ENCODE measurements at places on chromosomes 5 and 9. TPM values are rescaled to one million over a fixed set of nuclear protein-coding genes. Genes with fewer than 3 reads are reported as not detected.

FGF1 gene
- total RNA-seq: not detected

PPIP5K2 gene
- total RNA-seq: 65.9 TPM

HNRNPH1 gene
- total RNA-seq: 926 TPM

DND1 gene
- 3.2 TPM for total RNA-seq

TRAF1 gene
- total RNA-seq: 261 TPM

SAXO1 gene
- total RNA-seq: not detected

EMB gene
- total RNA-seq: 100 TPM

FAM81B gene
- total RNA-seq: not detected

GRXCR2 gene
- not detected for total RNA-seq

SH3RF2 gene
- not detected for total RNA-seq

CER1 gene
- not detected for total RNA-seq

RANBP3L gene
- total RNA-seq: 0.15 TPM

SPINK6 gene
- not detected for total RNA-seq

PCDH1 gene
- not detected for total RNA-seq

SLCO6A1 gene
- total RNA-seq: not detected

PITX1 gene
- total RNA-seq: 0.15 TPM

PTGES gene
- total RNA-seq: not detected

SLC46A2 gene
- total RNA-seq: not detected

HACD4 gene
- total RNA-seq: 4.6 TPM

VCP gene
- 303 TPM for total RNA-seq

SUSD3 gene
- 15.4 TPM for total RNA-seq

FSTL4 gene
- total RNA-seq: not detected

C7 gene
- not detected for total RNA-seq
